ENCODE measurements at places on chromosomes 13 and 19.

DNA sequence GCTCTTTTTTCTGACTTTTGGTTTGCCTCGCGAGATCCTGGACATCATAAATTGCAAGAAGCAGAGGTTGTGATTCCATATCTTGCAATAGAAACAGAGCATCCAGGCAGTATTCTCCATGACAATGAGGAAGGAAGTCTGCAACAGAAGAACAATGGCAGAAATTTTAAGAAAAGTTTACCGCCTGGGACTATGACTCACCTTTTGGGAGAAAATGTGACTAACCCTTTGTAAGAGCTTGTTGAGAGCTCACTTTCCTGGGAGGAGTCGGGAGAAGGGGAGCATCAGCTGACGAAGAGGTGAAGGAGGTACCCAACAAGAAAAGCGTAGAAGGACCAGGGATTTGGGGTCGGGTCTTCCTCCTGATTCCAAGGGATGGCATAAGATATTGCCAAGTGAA is 34.3 kb upstream of the TNFSF11 start:
- no peak for DNase-seq

DNA sequence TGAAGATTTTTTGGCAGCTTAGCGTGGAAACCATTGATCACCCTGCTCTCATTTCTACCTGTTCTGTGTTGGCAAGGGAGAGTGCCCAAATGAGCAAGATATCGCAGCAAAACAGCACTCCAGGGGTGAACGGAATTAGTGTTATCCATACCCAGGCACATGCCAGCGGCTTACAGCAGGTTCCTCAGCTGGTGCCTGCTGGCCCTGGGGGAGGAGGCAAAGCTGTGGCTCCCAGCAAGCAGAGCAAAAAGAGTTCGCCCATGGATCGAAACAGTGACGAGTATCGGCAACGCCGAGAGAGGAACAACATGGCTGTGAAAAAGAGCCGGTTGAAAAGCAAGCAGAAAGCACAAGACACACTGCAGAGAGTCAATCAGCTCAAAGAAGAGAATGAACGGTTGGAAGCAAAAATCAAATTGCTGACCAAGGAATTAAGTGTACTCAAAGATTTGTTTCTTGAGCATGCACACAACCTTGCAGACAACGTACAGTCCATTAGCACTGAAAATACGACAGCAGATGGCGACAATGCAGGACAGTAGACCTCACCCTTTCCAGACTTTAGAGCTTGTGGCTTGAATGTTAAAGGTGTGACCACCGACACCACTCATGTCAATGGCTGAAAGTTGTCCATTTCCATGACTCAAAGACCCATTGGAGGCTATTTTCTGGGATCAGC is 5.8 kb downstream of the CEBPG start:
- DNase-seq, result no peak

GRCh38 chr13:56975647-56976046 is 165.1 kb upstream of the PRR20A start:
- DNase-seq, result no peak

DNA sequence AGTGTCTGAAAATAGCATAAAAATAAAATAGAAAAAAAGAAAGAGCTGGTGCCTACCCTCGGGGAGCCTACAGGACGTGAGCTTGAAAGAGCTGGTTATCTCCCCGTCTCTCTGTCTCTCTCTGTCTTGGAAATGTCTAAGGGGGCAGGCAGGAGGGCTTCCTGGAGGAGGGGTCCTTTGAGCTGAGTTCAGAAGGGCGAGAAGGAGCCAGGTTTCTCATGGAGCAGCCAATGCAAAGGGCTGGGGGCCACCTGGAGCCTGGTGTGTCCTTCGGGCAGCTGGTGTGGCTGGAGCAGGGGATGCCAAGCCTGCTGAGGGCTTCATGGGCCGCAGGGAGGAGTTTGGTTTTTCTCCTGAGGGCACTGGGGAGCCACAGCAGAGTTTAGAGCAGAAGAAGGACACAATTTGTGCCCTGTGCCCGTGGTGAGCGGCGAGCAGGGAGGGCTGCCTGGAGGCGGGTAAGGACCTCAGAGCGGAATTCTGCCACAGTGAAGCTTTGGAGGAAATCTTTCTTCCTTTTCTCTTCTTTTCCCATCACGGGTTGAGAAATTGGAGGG is 38.7 kb downstream of the EFNA2 start:
- DNase-seq, result no peak

DNA sequence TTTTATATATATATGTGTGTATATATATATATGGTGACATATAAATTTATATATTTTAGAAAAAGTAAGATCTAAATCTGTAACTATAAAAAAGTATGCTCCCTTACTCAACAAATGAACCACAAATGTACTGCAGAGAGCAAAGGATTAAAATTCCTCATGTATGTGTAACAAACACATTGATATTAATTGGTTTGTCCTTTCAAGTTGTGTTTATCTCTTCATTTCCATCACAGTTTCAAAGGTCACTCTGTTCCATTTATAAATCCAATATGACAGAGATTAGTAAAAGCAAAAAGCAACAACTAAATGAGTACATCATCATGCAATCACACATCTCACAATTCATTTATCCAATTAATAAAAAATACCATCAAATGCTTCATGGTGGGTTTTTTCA is 247.9 kb downstream of the DACH1 start:
- no peak for DNase-seq

DNA sequence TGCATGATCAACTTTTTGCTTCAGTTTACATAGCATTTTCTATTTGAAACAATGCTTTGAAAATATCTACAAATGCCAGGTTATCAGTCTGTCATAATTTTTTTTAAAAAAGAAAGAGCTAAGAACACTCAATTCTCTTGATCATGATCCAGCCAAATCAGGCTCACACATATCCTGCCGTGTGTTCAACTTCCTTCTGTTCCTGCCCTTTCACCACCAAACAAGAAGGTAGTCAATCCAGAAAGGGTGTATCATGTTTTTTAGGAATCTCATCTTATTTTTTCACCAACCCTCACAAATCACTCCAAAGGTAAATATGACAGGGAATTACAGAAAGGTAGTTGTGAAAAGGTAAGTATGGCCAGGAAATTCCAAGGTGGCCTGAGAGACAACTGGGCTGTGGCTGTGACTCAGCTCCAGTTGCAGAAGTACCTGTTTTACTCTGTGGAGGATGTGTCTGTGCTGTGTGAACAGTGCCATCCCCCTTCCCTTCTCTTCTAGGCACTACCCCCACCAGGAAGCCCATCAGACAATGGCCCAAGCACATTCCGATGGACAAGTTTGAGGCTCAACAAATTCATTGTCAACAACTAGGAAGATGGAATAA is 138.8 kb upstream of the GJB6 start:
- no peak for DNase-seq

DNA sequence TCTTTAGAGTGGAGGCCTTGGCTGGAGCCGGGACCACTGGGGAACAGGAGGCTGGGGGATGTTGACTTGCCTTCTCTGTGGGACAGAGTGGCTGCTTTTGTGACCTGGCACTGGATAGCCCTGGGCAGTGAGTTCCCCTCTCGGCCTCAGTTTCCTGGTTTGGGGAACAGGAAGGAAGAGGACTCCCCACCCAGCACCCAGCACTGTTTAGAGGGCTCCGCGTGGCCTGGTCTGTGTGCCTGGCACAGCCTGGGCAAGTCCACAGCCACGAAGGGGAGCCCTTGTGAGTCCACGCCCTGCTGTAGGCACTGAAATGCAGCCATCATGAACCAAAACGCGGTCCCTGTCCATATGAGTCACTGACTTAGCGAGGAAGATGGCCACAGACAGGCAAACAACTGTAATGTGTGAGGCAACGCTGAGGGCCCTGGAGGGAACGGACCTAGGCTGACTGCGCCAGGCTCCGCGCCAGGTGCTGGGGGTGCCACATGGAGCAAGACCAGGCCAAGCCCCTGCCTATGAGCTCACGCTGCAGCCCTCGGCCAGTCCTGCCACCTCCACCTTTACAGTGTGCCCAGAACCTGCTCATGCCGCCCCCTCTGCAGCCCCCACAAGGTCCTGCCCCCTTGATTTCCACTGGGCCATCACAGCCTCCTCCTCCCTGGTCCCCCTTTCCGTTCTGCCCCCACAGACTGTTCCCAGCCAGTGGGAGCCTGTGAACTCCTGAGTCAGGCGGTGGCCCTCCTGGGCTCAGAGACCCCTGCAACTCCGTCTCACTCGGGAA is 35.5 kb downstream of the PAK4 start:
- DNase-seq, result no peak

DNA sequence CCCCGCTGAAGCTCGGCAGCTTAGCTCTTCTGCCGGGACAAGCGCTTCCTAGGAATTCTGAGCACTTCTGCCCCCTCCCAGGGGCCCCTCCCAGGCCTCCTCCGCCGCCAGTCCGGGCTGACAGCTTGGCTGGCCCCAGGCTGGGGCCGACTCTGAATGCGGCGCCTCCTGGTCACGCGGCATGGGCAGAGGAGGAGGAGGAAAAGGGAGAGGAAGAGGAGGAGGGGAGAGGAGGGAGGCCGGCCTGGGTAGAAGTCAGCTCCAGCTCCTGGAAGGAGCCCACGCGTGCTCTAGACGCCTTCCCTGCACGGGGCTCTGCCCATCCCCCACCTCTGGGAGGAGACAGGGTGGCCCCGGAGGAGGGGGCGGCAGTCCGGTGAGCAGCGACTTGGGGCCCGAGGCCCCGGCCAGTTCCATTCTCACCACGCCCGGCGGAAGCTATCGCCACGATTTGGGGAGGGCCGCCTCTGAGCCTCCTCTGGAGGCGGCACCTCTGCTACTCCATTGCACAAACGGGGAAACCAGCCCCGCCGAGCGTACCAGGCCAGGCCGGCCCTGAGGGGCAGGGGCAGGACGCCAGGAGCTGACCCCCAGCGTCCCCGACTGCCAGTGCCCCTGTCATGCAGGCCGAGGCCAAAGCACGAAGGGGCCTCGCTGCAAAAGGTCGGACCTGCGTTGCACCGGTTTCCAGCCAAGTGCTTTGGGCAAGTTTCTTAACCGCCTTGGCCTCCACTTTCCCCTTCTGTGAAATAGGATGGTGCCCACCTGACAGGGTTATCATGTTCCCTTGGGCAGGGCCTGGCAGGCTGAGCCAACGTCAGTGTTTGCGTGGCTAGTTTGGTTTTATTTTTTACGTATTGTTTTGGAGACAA is 31.6 kb downstream of the CCNE1 start:
- DNase-seq, result no peak

GRCh38 chr13:90443268-90443667 is 904.2 kb upstream of the MIR17HG start:
- no peak for DNase-seq

DNA sequence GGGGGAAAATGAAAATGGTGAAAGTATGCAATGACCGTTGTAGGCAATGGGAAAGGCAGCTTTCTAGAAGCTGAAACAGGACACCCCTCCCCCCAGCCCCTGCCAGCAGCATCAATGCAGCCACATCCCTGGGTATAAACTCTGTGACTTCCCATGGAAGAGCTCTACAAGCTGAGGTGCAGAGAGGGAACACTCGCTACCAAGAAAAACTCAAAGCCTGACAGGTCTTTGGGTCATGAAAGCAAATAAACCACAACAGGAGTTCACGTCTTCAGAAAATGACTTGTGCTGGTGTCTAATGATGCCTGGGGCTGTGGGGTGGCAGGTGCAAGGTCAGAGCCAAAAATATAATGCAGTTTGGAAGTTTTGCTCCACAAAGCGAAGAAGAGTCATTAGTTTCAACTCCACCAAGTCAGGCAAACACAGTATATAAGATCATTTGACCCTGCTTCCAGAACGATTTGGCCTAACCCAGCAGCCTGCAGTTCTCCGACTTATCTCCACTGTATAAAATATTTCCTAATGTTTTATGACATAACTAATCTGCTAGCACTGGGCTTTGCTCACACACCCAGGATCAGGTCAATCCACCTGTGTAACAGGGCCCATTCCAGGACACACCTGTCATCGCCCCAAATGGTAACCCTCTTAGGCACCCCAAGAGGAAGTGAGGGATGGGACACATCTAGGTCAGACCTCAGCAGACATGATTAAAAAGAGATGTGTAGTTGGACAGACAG is 102.1 kb downstream of the IRS2 start:
- DNase-seq, result no peak

- DNase-seq, result no peak
Measured at GRCh38 chr19:31342926-31343325, 6.3 kb downstream of the TSHZ3 start.

DNA sequence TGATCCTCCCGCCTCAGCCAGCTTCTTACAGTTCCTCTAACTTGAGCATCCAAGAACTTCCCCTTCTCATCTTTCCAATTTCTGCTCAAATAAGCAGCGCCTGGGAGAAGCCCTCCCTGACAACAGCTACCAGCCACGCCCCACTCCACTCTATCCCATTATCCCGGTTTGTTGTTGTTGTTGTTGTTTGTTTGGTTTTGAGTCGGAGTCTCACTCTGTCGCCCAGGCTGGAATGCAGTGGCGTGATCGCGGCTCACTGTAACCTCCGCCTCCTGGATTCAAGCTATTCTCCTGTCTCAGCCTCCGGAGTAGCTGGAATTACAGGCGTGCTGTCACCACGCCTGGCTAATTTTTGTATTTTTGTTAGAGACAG is 822 bp upstream of the PTPRS start:
- no peak for DNase-seq

DNA sequence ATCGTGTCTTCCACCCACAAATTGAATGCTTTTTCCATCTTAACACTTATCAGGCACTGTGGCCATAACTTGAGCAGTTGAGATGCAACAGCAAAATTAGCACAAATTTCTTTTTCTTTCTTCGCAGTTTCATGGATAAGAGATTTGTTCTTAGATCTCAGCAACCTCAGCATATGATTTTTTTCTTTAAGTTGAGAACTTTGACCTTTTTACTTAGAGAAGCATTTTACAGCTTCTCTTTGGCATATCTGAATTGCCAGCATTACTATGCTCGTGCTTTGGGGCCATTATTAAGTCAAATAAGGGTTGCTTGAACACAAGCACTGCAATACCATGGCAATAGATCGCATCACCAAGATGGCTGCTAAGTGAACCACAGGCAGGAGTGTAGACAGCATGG is 16.1 kb downstream of the USPL1 start:
- DNase-seq, result no peak

GRCh38 chr19:48989701-48990291 is 3.3 kb downstream of the GYS1 start:
- no peak for DNase-seq

DNA sequence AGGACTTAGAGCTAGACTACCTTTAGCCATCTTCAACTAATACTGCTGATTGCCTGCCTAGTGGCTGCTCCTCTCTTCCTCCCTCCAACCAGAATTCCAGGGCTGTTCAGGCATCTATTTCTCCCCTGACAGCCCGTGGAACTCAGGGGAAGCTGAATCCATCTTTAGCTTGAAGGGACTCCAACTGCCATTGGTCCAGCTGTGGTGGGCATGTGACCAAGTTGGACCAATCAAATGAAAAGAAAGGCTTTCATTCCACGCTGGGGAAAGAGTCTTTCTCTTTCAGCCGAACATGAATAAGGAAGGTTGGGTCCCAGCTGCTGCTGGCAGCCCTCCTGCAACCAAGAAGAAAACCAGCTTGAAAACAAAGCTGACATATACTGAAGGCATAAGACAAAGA is 168.5 kb upstream of the OBI1 start:
- no peak for DNase-seq

GRCh38 chr13:24500977-24501376 is 11.6 kb downstream of the PARP4 start:
- DNase-seq, result no peak

- DNase-seq, result no peak
Measured at GRCh38 chr19:9910625-9911024, 25.7 kb downstream of the OLFM2 start.

All from osteocyte (in vitro differentiated cells).